ENCODE measurements at places on chromosomes 4 and X. TPM values are rescaled to one million over a fixed set of nuclear protein-coding genes. Genes with fewer than 3 reads are reported as not detected.

DNA sequence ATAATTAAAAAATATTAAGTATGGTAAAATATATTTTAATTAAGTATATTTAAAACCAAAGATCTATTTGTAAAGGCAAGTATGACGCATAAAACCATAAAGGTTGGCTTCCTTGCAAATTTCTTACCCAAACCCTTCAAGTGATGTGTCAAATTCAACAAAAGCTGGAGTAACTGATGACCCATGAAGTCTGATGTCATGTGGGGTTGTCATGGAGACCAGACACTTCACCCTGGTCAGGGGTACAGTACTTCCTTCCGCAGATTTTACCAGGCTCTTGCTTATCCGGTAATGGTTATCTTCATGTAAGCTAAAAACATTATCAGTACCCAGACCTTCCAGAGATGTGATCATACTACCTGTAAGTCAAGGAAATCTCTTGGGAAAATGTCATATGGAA lies 170.1 kb downstream of the WDFY3 start:
- DNase-seq: peak; percentile 30

Gene CCNQ
- total RNA-seq: 40.4 TPM

Gene GCNA
- 2.3 TPM for total RNA-seq

DNA sequence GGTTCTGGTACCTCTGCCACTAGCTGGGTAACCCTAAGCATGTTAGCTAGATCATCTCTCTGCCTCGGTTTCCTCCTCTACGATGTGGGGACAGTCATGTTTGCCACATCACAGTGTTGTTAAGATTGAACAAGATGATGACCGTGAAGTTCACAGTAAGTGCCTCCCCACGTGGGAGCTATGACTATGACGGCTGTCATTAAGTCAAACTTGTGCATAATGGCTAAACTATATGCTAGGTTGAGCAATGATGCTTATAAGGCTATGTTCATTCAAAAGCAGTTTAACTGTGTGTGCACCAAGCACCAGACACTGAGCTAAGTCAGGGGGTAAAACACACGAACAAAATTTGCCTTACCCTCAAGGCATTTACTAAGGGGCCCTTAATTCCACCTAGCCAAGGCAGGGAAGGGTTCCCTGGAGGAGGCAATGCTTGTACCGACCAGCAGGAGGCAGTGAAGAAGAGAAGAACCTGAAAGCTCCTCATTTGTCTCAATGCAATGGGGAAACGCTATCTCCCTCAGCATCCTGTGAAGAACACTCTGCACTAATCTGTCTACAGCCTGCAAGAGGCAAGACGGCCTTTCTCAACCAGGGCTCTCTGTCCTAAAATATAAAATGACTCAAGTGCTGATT lies 52.9 kb downstream of the MAP7D2 start:
- DNase-seq: no peak

- no peak for DNase-seq
Observed at GRCh38 chr4:152776352-152776751, 3.2 kb downstream of the TIGD4 start.

Gene HHIP
- total RNA-seq: 217 TPM

GRCh38 chrX:68121371-68121770 lies 311.9 kb downstream of the OPHN1 start:
- no peak for DNase-seq

- no peak for DNase-seq
Observed at GRCh38 chrX:152403515-152403914, 47.6 kb downstream of the GABRA3 start.

Gene ZNF275
- total RNA-seq: 5.9 TPM

- no peak for DNase-seq
Observed at GRCh38 chrX:28901637-28902036, 314.4 kb downstream of the IL1RAPL1 start.

DNA sequence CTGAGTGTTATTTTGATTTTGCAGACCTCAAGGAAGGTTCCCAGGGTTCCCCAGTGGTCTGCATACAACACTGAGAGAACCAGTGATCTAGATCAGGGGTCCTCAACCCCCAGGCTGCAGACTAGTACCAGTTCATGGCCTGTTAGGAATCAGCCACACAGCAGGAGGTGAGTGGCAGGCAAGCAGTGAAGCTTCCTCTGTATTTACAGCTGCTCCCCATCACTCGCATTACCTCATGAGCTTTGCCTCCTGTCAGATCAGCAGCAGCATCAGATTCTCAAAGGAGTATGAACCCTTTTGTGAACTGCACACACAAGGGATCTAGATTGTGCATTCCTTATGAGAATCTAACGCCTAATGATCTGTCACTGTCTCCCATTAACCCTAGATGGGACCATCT lies 28.5 kb downstream of the EDNRA start:
- DNase-seq: no peak

GRCh38 chrX:55135171-55135570 lies 46.4 kb downstream of the PAGE2 start:
- DNase-seq: no peak

DNA sequence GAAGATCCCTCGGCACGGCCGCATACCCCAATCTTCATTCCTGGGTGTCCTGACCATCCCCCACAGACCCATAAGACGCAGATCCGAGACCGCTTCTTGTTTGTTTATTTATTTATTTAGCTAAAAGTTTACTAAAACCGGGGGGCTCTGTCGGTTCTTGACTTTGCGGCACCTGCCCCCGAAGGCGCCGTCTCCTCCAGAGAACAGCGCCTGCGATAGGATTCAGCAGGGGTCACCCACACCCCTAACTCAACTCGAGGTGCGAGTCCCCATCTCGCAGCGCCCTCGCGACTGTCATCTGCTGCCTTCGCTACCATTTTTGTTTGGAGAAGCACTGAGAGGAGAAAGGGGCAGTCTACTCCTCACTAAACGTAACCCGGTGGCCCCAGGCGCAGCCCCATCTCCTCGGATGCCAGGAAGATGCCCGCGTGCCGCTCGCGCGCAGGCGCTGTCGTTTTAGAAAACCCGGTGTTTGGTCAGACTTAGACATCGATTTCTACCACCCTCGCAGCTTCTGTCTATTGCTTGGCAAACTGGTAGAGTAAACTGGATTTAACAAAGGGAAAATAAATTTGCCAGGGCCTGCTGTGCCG lies 18.9 kb upstream of the GPR101 start:
- no peak for DNase-seq

Gene DUSP21
- total RNA-seq: not detected

Gene SPANXD
- not detected for total RNA-seq

DNA sequence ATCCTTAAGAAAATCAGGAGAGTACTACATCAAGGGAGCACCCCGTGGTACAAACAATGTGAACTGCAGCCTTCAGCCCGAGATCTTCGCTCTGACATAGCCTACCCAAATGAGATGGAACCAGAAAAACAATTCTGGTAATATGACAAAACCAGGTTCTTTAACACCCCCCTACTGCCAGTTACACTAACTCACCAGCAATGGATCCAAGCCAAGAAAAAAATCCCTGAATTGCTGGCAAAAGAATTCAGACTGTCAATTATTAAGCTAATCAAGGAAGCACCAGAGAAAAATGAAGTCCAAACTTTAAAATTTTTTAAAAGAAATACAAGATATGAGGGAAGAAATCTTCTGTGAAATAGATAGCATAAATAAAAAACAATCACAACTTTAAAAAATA lies 101.7 kb upstream of the KLF8 start:
- no peak for DNase-seq

- DNase-seq: no peak
Observed at GRCh38 chrX:137930533-137930932, 364.6 kb downstream of the ZIC3 start.

Gene FGD1
- total RNA-seq: 2.7 TPM

DNA sequence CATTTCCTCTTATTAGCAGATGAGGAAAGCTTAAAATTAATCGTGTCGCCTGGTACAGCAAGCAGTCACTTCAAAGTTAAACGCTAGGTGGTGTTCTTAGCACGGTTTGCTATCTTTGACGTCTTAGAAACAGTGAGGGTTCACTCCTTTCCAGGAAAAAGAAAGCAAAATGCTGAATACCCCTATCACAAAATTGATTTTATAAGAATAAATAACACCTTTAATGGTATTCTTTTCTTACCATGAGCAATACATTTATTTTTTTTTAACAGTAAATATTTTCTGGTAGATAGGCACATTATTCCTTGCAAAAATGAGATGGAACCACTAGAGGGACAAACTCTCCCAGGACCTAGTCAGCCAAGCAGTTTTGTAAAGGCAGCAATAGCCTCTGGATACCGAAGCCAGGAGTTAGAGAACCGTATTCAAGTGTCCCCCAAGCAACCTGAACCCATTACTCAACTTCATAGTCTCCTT lies 153.9 kb downstream of the KDR start:
- peak; percentile 26 for DNase-seq

GRCh38 chrX:153984351-153985178 lies 12.0 kb downstream of the TMEM187 start:
- no peak for DNase-seq

Gene GABRG1
- total RNA-seq: not detected

- DNase-seq: no peak
Observed at GRCh38 chr4:102213031-102213430, 132.3 kb downstream of the SLC39A8 start.

Gene HERC6
- 5.9 TPM for total RNA-seq

Gene RUFY3
- 30.0 TPM for total RNA-seq

Gene NLGN3
- total RNA-seq: 0.13 TPM

GRCh38 chr4:77473509-77473908 lies 132.1 kb upstream of the CXCL13 start:
- DNase-seq: no peak

GRCh38 chrX:19727887-19728648 lies 159.3 kb downstream of the SH3KBP1 start:
- no peak for DNase-seq

Gene CACNA1F
- total RNA-seq: not detected

Gene GPRASP1
- total RNA-seq: 1.1 TPM

DNA sequence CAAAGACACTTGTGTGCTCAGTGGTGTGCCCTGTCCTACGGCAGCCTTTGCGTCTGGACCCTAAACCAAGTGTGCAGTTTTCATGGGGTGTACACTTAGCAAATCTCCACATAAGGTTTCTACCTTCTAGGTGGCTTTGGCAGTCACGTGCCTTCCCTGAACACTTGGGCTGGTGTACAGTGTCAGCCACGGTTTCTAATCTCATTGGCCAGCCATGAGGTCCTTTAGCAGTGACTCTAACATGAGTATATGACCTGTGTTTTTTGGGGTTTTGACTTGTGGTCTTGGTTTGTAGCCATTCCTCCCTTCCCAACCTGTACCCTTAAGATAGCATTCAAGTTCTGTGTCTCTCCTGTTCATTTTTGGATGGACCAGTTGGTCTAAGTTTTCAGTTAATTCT lies 76.3 kb downstream of the PTTG2 start:
- DNase-seq: no peak

Gene PPP2R2C
- total RNA-seq: 0.04 TPM

DNA sequence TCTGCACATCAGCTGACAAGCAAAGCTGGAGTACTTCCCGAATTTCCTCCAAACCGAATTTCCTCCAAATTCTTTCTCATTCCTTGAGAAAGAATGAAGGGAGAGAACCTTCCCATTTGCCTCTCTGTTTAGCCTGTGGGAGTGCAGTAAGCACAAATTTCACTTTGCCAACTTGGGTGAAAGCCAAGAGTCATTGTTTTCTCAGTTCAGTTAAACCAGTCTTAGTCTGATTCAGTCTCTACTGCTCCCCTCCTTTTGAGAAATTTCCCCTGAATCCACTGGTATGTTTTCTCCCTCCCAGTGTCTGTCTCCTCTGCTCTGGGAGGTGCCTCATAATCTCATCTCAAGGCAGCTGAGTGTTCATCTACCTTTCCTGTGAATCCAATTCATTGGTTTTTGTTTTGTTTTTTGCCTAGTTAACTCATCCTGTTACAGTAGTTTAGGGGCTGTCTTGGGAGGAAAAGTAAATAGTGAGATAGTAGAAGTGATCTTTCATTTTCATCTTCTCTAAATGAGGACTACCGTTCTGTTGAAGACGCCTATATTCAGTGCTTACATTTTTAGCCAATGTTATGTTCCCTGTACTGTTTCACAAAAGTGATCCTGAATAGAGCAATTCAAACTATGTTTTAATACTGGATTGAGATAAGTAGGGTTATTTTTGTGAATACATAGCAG lies 49.0 kb downstream of the SYTL5 start:
- peak; percentile 17 for DNase-seq

- no peak for DNase-seq
Observed at GRCh38 chr4:146379744-146380143, 142.0 kb downstream of the SLC10A7 start.

GRCh38 chr4:10670321-10670720 lies 14.2 kb downstream of the CLNK start:
- no peak for DNase-seq

DNA sequence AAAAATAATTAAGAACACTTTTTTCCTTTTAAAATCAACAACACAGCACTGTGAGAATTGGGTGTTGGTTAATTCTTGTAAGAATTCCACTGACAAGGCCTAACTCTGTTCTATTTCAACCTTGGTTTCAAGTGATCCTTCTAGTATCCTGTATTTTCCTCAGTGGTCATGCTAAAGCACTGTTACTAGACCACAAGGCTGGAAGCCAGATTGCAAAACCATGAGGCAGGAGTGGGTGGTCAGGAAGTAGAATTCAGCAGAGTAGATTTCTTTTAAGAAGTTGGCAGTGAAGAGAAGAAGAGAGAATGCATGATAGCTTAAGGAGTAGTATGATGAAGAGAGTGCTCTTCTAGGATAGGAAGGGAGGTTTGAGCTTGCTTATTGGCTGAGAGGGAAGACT lies 71.6 kb upstream of the LEF1 start:
- no peak for DNase-seq

Gene HSFX3
- not detected for total RNA-seq

Gene NEUROG2
- total RNA-seq: not detected

DNA sequence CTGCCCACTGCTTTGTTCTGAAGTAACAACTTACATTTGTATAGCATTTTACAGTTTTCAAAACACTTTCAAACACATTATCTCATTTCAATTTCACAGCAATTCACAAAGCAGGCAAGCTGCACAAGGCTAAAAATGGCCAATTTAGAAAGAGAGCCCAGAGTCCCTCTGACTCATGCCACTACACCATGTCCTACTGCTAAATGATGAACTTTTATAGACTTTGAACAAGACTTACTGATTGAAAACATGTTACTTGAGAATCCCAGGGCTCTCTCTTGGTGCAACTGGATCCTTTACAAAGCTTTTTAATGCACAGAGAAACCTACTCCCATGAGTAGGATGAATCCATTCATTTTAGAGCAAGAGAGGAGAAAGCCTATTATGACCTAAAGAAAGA lies 5.8 kb upstream of the G3BP2 start:
- DNase-seq: no peak

GRCh38 chr4:93478805-93479204 lies 349.7 kb upstream of the ATOH1 start:
- no peak for DNase-seq

GRCh38 chr4:183157215-183157614 lies 58.2 kb downstream of the WWC2 start:
- DNase-seq: no peak

- DNase-seq: no peak
Observed at GRCh38 chrX:114999906-115000305, 17.5 kb downstream of the IL13RA2 start.

Gene FHDC1
- total RNA-seq: 0.04 TPM

Gene STK32B
- total RNA-seq: 16.8 TPM

GRCh38 chr4:24190761-24191695 lies 301.2 kb upstream of the PPARGC1A start:
- DNase-seq: no peak

All from pulmonary artery endothelial cell (primary cell).